Fibroblast of skin of left biceps (primary cell): ENCODE measurements at places on chromosomes 16 and 17.

- DNase-seq = no peak
These were observed 57.8 kb upstream of the IL34 start for GRCh38 chr16:70588565-70588964.

DNA sequence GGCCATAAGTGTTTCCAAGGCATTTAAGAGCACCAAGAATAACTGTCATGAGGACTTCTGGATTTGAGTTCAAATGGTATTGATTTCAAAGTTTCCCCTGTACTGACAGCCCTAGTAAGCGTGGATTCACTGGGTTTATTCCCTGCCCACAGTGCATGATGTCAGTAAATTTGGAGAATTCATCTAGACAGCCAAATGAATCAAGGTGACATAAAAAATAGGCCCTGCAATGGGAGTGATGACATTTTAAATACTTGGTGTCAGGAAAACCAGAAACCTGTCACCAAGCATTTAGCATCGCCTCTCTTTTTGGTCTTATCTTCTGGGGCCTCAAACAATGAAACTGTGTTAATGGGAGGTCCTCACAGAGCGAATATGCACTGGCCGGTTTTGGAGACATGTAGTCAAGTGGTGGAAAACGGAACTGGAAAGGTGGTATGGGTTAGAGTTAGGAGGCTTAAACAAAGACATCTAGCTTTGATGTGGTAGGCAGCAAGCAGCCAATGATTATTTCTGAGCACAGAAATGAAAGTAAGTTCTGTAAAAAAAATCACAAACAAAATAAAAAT lies 29.1 kb downstream of the COG4 start:
- no peak for DNase-seq

- no peak for DNase-seq
These were observed 78.2 kb downstream of the HLF start for GRCh38 chr17:55342800-55343585.

DNA sequence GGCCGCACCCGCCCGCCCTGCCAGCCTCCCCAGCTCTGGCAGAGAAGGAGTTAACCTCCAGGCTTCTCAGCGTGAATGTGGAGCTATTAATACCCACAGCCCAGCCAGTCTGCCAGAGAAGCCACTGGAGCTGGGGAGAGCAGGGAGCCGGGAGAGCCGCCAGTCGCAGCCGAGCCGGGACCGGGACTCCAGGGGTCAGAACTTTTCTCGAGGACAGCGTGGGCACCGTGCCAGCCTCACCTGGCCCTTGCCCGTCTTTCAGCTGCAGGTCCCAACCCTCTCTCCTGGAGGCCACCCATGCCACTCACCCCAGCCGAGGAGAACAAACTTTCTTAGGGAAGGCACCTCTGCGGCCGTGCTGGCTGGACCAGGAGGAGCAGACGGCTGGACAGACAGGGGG lies 33.8 kb upstream of the SBK1 start:
- DNase-seq = no peak

DNA sequence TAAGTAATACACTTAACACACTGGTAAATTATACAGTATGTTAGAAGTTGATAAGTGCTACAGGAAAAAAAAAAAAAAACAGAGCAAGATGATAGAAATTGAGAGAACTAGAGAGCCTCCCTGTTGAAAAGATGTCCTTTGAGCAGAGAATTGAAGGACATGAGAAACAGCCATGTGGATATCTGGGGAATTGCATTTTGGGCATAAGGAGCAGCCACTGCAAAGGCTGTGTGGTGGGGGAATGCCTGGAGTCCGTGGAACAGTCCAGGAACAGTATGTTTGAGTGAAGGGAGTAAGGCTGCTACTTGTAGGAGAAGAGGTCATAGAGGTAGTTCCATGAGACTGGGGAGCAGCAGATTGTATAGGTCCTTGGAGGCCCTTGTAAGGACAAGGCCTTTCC lies 178.4 kb downstream of the FTO start:
- DNase-seq = no peak

DNA sequence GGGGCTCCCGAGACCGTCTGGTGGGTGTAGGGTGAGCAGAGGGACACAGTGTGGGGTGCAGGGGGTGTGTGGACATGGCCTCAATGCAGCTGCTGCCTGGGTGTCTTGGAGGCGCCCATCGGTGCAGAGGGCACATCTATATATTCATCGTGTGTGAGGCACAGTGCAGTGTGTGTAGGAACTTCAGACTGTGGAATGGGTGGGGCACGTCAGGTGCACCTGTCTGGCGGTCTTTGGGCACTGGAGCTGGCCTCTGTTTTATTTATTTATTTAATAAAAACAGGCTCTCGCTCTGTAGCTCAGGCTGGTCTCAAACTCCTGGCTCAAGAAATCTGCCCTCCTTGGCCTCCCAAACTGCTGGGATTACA lies 16.8 kb downstream of the LASP1 start:
- no peak for DNase-seq

DNA sequence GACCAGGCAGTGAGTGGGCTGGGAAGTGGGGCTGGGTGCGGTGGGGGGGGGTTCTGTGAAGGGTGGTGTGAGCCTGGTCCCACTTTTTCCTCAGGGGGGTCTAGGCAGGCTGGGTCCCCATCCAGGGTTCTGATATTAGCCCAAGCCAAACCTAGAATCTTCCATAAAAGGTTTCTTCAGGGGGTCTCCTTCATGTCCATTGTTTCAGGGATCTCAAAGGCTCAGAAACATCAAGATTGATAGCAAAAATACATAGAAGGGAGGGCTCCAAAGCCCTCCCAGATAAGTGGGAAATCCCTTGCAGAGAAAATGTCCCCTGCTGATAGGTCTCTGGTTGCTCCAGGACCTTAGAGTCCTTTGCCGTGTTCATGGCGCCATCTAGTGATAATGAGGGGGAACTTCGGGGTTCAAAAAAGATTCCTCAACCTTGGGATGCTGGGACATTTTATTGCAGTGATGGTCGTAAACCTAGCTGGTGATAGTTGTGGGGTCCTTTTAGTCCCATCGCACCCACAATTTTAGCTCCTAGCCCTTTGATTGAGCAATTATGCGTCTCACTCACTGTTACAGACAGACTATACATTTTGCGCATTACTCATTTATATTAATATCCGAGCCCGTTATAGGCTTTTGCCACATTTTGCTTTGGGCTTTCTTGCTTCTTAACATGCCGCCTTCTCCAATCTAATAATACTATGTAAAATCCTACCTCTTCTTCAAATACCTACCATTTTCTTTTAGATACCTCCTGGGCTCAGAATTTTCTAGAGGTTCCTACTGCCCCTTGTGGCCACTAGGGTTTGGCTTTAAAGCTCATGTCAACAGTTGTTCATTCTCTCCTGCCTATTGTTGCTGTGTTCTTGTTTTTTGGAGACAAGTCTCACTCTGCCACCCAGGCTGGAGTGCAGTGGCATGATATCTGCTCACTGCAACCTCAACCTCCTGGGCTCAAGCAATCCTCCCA lies 35.1 kb downstream of the IGF2BP1 start:
- DNase-seq = peak; percentile 60

GRCh38 chr16:59324462-59324861 lies 590.3 kb upstream of the GOT2 start:
- DNase-seq = no peak

DNA sequence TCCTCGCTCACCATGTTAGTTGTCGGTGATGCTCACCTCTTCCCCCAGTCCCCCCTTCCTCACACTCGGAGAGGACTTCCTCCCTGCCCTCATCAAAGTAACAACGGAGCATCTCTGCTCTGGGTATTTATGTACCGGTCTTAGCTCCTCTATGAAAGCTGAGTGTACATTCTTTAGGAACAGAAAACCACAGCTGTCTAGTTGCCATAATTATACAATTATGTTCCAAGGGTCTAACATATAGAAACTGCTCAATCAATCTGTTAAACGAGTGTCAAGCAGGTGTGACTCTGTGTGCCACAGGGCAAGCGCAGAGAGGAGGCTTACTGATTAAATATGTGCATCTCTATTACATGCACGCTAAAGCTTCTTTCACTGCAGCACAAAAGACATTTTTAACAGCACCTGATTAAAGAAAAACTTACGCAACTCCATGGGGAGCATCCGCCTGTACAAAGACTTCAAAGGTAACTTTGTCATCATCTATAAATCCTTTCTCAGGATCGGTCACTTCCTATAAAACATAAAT lies 37.8 kb downstream of the LITAFD start:
- no peak for DNase-seq
